ENCODE measurements at places on chromosomes 12 and 14.

GRCh38 chr14:69841656-69842055 lies 37.6 kb upstream of the SMOC1 start:
- DNase-seq = no peak

- no peak for DNase-seq
Measured at GRCh38 chr12:122722387-122722786, 5.8 kb upstream of the HCAR3 start.

DNA sequence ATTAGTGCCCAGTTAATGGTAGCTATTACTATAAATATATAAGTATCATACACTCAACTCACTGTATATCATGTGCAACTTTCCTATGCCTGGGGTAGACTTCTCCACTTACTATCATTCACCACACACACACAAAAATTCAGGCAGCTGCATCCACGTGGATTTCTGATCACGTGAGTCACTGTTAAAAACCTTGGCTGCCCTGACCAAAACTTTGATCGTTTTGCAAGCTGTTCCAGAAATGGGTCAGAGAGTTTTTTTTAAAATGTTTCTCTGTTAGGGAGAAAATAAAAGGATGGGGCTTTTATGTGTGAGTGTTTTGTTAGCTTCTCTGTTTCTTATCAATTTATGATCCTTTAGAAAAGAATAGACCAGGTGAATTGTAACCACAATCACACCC lies 198.2 kb upstream of the CNOT2 start:
- no peak for DNase-seq

GRCh38 chr14:106842687-106843086 lies 1316.3 kb downstream of the TMEM121 start:
- DNase-seq = no peak

DNA sequence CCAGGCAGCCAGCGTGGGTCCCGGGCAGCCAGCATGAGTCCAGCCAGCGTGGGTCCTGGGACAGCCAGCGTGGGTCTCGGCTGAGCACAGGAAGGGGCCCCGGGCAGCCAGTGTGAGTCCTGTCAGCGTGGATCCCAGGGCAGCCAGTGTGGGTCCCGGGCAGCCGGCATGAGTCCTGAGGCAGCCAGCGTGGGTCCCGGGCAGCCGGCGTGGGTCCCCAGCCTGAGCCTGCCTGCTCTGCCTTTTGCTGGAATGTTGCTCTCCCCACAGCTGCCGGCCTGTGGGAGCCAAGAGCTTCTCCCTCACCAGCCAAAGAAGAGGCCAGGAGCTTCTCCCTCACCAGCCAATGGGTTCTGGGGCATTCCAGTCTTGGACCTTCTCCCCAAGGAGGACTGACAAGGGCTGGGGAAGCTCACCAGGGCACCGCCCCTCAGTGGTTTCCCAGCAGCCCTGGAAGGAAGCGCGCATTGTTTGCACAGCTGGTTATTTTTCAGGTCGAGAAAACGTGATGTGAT lies 15.0 kb upstream of the RFLNA start:
- DNase-seq = no peak

All from D721Med (cell line).